ENCODE measurements at places on chromosomes 4 and X.

DNA sequence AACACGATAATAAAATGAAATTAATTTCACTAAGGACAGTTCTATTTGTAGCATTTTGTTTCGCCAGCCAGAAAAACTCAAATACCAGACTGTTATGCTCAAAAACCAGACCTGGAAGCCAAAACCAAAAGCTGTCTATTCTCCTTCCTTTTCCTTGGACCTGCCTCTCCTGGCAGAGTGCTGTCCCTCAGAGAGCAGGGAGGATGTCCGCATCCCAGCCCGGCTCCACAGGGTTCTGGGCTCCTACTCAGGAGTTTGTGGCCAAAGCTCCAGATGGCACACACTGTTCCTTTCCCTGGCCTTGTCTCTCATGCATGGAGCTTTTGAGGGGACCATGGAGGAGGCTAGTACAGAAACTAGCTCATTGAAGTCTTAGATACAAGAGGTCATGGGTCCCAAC is 41.9 kb upstream of the C1QTNF7 start:
- DNase-seq = no peak

- peak; percentile 63 for DNase-seq
Observed at GRCh38 chr4:40924096-40924792, 174.5 kb downstream of the NSUN7 start.

- peak; percentile 86 for DNase-seq
Observed at GRCh38 chr4:81069706-81070331, 39.3 kb downstream of the BMP3 start.

GRCh38 chrX:1528186-1528883 is 8.7 kb downstream of the P2RY8 start:
- DNase-seq = no peak

- peak; percentile 45 for DNase-seq
Observed at GRCh38 chr4:69830560-69831269, 29.2 kb downstream of the SULT1E1 start.

GRCh38 chrX:54794028-54794427 is 4.0 kb downstream of the ITIH6 start:
- DNase-seq = no peak

- no peak for DNase-seq
Observed at GRCh38 chrX:13091111-13091765, 46.8 kb upstream of the FAM9C start.

DNA sequence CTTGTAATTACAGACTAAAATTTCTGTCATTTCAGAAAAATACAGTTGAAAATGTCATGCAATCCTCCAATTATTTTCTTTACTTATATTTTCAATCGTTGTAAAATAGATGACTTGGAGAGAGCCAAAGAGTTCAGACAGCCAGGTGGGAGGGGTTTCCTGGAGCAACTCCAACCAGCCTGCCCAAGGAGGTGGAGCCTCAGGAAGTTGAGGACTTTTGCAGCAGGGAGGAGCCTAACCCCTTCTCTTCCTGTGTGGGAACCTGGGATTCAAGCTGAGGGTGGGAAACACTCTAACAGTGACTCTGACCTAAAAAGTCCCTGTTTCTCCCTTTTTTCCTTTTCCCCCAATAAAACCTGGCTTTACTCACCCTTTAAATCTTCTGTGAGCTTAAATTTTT is 72.2 kb upstream of the GABRG1 start:
- DNase-seq = peak; percentile 56

DNA sequence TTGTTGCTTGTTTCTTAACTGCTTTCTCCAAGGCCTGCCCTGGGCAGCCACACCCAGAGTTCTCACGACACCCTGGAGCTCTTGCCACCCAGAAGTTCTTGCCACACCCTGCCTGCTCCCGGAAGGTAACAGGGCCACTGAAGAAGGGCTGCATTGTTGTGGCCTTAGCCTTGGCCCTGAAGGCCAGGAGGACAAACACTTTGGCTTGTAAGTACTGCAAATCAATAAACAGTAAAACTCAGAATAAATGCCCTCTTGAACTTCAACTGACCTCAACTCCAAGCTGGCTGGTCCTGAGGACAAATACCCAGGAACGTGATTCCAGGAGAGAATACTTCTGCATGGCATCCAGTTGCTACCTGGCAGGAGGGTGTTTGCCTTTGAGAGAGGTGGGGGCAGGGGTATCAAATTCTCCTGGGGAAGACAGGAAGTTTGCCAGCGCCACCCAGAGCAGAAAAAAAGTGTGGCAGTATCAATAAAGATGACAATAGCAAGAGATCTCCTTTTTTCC is 54.1 kb downstream of the TLR10 start:
- DNase-seq = peak; percentile 54

GRCh38 chr4:44235897-44236296 is 212.7 kb downstream of the KCTD8 start:
- DNase-seq = peak; percentile 32

Data from H9 (cell line).